ENCODE measurements at places on chromosomes 12 and 14.

- no peak for DNase-seq
Observed at GRCh38 chr14:23441076-23441475, 5.6 kb upstream of the MYH7 start.

DNA sequence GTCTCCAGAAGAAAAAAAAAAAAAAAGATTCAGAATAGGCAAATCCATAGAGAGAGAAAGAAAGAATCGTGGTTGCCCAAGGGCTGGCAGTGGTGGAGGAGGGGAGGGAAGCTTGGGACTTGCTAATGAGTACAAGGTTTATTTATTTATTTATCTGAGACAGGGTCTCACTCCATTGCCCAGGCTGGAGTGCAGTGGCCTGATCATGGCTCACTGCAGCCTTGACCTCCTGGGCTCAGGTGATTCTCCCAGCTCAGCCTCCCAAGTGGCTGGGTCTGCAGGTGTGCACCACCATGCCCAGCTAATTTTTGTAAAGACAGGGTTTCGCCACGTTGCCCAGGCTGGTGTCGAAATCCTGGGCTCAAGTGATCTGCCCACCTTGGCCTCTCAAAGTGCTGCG is 9.7 kb upstream of the TNFRSF1A start:
- DNase-seq: no peak

DNA sequence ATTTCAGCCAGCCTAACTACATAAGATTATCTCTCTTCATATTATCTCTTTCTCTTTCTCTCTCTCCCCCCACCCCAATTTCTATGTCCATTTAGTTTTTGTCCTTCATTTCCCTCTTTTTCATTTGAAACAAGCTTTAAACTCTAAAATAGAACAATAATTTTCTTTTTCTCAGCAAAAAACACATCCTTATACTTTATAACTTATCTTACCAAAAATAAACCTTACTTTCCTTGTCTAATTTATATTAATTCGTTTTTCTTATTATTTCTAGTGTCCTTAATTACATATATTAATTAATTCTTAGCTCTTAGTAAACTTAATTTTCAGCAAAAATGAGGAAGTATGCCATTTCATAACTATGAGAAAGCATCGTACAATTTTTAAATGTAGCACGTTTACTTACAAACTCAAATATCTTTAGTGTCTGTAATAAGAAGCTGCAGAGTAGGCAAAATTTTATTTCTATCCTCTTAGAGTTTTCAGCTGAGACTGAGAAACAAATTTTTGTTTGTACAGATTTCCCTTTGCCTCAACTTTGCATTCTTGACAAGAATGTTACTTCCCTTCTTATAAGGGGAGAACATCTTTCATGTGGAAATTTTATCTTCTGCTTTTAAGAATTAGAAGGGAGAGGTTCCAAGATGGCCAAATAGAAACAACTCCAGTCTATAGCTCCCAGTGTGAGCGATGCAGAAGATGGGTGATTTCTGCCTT is 65.1 kb upstream of the ST8SIA1 start:
- DNase-seq: no peak

GRCh38 chr12:23659131-23659530 is 290.3 kb downstream of the SOX5 start:
- no peak for DNase-seq

DNA sequence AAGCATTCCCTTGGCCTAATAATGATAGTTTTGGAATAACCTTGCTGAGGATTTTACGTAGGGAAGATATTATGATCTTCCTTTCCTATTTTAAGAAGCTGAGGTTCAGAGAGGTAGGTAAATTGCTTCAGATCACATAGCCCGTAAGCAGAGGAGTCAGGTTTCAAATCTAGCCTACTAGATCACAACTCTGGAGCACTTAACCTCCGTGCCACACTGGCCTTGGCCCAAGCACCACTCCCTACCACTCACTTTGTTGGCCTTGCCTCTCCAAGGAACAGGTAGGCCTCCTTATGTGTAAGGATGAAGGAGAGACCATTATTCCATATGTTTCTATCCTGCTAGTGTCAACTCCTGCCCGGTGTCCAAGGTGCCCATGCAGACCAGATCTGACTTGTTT is 12.4 kb upstream of the ACOT1 start:
- DNase-seq: no peak

All from transverse colon (tissue), 4 donors.